Heart right ventricle (tissue), 16 donors: ENCODE measurements at places on chromosomes 1 and 21. TPM values are rescaled to one million over a fixed set of nuclear protein-coding genes. Genes with fewer than 3 reads are reported as not detected.
A peak's percentile ranks its signal among the peaks of the same experiment; 100 is the strongest.

GRCh38 chr1:91011726-91012125, 10.1 kb downstream of the ZNF644 start:
- no peak for DNase-seq

DNA sequence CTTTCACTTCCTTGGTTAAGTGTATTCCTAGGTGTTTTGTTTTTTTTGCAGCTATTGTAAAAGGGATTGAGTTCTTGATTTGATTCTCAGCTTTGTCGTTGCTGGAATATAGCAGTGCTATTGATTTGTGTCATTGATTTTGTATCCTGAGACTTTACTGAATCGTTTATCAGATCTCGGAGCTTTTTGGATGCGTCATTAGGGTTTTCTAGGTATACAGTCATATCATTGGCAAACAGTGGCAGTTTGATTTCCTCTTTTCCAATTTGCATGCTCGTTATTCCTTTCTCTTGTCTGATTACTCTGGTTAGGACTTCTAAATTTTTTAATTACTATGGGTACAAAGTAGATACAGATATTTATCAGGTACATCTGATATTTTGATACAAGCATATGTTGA, 75.4 kb downstream of the SLC35A3 start:
- DNase-seq = no peak

The ACBD6 gene
- 30.0 TPM for polyA plus RNA-seq

GRCh38 chr1:210741564-210741963, 392.4 kb downstream of the KCNH1 start:
- DNase-seq = no peak

DNA sequence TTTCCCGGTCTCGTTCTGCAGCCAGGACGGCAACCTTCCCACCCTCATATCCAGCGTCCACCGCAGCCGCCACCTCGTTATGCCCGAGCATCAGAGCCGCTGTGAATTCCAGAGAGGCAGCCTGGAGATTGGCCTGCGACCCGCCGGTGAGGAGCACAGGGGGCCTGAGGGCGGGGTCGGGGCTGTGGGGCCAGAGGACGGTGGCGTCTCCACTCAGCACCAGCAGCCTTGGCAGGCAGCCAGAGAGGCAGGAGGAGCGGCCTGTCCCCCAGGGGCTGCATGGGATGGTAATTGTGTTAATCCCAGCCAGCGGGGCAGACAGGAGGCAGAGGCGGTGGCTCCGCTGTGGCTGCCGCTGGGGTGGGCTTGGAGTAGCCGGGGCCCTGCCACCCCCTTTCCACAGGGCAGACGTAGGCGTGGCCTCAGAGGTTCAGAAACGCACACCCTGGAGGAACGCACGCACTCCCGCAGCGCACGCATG, 12.1 kb downstream of the SAMD11 start:
- no peak for DNase-seq

The AJAP1 gene
- polyA plus RNA-seq = 0.06 TPM

GRCh38 chr1:66752671-66753371, 562 bp downstream of the DYNLT5 start:
- no peak for DNase-seq

The NBPF6 gene
- polyA plus RNA-seq = not detected

DNA sequence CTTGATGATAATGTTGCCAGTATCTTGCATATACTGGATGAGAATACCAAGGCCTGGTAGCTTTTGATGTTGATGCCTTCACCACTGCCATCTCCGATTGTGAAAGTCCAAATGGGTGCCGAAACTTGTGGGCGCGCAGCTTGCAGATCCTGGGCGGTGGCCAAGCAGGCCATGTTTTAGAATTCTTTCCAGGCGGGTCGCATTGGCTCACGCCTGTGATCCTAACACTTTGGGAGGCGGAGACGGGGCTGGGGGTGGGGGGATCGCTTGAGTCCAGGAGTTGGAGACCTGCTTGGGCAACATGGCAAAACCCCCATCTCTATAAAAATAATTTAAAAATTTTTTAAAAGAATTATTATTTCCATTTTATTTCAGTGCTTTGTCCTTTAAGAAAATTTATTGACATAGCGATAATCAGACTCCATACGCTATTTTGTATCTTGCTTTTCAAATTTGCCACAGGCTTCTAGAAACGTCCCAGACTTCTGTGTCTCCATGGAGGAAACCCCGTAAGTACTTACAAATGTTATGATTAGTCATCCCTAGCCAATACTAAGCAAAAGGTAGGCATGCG, 592 bp upstream of the ZNF326 start:
- peak; percentile 26 for DNase-seq

The PER3 gene
- 13.7 TPM for polyA plus RNA-seq

DNA sequence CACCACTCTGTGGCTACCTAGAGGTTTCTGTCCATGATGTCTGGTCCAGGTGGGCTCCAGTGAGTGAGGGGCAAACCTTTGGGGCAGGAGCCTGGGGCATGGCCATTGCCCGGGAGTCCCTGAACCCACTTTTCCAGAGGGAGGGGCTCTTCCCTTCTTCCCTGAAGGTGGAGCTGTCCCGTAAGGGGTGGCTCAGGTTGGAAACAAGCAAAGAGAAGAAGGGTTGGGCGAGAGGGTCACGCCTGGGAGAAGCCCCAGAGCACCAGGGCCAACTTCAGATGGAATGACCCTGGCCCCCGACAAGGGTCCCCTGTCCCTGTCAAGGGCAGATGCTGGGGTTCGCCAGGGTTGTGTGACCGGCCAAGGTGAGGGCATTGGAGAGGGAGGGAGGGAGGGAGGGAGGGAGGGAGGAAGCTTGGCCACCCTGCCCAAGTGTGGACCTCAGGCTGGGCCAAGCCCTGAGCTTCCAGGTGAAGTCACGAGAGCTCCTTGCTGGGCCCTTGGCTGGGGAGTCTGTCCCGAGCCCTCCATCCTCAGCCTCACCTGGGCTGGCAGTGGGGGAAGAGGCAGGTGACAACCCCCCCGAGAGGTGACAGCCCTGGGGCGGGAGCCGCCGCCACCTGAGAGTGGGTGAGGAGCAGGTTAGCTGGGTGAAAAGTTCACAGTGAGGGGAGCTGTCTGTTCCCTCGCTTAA, 69.6 kb downstream of the DHRS3 start:
- no peak for DNase-seq

The MXRA8 gene
- 28.7 TPM for polyA plus RNA-seq

- DNase-seq = peak; percentile 39
Measured at GRCh38 chr1:89261926-89262515, 10.6 kb downstream of the GBP5 start.
